ENCODE measurements at places on chromosomes 13 and 19.

DNA sequence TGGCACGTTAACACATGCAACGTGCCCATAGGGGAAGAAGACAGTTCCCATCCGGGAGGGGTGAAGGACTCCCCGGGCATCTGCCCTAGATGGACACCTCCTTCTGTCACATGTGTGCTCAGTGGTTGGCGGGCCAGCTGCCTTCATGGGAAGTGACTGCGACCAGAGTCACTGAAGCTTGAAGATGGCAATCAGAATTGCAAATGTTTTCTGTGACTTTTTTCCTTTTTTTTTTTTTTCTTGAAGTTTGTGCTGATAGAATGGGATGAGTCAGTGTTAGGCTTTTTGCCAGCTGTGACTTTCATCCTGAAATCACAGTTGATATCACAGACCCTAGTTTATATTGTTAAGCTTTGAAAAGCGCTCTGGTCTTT, 109.2 kb upstream of the MCF2L start:
- peak; percentile 21 for DNase-seq

GRCh38 chr13:113135281-113135760, 12.7 kb downstream of the F10 start:
- no peak for DNase-seq

- no peak for DNase-seq
These were observed 18.4 kb downstream of the GRTP1 start for GRCh38 chr13:113345486-113345885.

GRCh38 chr13:23377983-23378632, 55.4 kb downstream of the SACS start:
- DNase-seq = peak; percentile 79

GRCh38 chr13:84417416-84417815, 535.1 kb upstream of the SLITRK1 start:
- DNase-seq = no peak

DNA sequence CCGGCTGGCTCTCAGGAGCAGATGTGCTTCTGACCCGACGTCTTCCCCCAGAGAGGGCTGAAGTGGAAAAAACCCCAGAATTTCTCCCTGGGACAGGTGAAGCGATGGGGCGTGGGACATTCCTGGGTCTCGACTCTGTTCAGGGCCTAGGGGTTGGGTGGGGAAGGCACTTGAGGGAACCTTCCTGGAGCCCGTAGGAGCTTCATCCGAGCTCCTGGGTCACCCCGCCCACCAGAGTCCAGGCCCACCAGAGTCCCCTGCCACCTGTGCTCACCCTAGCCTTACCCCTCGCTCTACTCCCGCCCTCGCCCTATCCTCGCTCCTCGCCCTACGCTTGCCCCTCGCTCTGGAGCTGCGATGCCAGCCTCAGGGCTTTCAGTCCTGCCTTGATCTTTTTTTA, 23.2 kb downstream of the EPN1 start:
- no peak for DNase-seq

GRCh38 chr19:14530005-14530348, 583 bp downstream of the TECR start:
- no peak for DNase-seq

DNA sequence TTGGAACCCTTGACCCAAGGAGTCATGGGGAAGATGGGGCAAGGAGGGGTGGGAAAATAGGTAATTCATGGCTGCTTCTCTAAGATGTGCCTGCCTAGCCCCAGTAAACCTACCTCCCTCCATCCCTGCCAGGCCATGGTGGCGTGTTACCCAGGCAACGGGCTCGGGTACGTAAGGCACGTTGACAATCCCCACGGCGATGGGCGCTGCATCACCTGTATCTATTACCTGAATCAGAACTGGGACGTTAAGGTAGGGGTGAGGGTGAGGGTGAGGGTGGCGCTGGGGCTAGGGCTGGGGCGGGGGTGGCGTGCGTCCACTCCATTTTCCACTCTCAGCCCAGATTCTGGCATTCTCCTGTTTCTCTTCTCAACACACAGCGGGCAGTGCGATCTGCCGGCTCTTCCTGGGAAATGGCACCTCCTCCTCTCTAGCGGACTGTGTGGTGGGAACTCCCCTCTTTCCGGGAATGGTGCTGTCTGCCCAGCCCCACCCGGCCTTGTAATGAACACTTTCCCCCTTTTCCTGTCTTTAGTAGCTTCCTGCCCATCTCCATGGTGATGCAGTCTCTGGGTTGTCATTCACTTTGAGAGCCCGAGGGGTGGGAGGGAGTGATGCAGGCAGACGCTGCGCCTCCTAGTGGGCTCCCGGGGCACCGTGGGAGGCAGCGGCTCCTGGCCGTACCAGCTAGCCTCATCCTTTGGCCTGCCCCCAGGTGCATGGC, 7.6 kb downstream of the EGLN2 start:
- DNase-seq = peak; percentile 86

GRCh38 chr19:14164724-14165493, 28.5 kb upstream of the ASF1B start:
- DNase-seq = no peak

DNA sequence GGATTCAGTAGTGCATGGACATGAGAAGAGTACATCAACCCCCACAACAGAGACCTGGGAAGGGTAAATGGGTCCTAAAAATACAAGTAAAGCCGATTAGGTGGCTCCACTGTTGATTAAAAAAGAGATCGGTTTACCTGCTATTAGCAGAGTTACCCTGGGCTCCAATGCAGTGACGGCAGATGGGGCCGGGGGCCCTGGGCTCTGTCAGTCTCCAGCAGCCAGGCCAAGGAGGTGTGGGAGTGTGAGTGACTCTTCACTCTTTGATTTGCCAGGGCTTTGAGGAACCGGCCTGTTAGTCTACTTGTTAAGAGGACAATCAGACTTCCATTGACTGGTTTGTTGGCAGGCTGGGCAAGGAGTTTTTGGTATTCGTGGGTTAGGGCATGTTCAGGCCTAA, 1368.7 kb downstream of the UQCRFS1 start:
- DNase-seq = no peak

GRCh38 chr13:43830497-43830881, 43.7 kb upstream of the ENOX1 start:
- DNase-seq = no peak

GRCh38 chr19:47657719-47658118, 48.8 kb downstream of the BICRA start:
- no peak for DNase-seq

DNA sequence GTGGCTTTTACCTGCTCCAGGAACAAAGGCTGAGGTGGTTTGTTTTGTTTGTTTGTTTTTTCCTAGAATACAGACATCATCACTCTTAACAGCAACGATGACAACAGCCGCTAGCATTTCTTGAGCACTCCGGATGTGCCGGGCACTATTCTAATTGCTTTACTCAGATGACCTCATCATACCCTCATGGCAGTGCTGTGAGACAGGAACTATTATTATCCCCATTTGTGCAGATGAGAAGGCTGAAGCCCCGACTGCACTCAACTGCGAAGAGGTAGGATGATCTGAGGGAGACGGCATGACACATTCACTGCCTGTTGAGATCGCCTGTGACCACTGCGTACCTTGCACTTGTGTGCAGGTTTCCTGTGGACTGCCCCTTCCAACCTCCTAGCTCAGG, 66.5 kb downstream of the CCDC70 start:
- peak; percentile 14 for DNase-seq

- no peak for DNase-seq
These were observed 409 bp downstream of the FOSB start for GRCh38 chr19:45468159-45468651.

DNA sequence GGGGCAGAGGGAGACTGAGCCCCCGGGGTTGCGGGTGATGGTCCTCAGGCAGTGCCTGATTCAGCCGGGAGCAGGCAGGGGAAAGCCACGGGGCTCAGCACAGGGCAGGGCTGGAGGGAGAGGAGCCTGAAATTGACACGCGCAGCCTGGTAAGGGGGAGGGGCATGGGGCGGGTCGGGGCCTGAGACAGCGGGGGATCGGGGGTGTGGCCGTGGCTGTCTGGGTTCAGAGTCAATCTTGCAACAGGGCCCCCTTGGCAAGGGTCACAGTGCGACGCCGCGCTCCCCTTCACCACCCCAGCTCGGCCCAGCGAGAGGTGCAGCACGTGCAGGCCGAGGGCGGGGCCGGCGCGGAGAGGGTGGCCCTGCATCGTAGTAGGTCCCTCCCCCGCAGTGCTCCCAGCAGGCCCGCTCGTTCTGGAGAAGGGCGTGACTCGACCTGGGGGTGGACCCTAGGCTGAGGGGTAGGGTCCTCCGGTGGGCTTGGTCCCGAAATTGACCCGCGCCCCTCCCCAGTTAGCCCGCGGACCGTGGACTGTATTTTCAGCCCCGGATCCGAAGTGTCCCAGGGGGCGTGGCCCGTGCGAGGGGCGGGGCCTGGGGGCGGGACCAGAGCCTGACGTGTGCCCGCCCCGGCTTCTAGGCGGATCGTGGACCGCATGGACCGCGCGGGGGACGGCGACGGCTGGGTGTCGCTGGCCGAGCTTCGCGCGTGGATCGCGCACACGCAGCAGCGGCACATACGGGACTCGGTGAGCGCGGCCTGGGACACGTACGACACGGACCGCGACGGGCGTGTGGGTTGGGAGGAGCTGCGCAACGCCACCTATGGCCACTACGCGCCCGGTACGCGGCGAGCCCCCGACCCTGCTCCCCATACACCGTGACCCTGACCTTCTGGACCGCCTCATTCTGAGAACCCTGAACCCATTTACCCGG, 6.0 kb downstream of the RCN3 start:
- DNase-seq = peak; percentile 67

All from H4 (cell line).